ENCODE measurements at places on chromosomes 1 and 21. TPM values are rescaled to one million over a fixed set of nuclear protein-coding genes. Genes with fewer than 3 reads are reported as not detected.

The CHRNB2 gene
- not detected for total RNA-seq

The LHX8 gene
- total RNA-seq, result not detected

The FNDC5 gene
- total RNA-seq, result not detected

The TNFRSF8 gene
- 1.8 TPM for total RNA-seq

The PEX10 gene
- 17.1 TPM for total RNA-seq

GRCh38 chr1:154418923-154419619, 13.9 kb downstream of the IL6R start:
- no peak for DNase-seq

GRCh38 chr1:115363171-115363570, 25.1 kb upstream of the NGF start:
- no peak for DNase-seq

The LZIC gene
- total RNA-seq, result 23.9 TPM

- no peak for DNase-seq
Measured at GRCh38 chr1:31855038-31855845, 39.4 kb upstream of the SPOCD1 start.

DNA sequence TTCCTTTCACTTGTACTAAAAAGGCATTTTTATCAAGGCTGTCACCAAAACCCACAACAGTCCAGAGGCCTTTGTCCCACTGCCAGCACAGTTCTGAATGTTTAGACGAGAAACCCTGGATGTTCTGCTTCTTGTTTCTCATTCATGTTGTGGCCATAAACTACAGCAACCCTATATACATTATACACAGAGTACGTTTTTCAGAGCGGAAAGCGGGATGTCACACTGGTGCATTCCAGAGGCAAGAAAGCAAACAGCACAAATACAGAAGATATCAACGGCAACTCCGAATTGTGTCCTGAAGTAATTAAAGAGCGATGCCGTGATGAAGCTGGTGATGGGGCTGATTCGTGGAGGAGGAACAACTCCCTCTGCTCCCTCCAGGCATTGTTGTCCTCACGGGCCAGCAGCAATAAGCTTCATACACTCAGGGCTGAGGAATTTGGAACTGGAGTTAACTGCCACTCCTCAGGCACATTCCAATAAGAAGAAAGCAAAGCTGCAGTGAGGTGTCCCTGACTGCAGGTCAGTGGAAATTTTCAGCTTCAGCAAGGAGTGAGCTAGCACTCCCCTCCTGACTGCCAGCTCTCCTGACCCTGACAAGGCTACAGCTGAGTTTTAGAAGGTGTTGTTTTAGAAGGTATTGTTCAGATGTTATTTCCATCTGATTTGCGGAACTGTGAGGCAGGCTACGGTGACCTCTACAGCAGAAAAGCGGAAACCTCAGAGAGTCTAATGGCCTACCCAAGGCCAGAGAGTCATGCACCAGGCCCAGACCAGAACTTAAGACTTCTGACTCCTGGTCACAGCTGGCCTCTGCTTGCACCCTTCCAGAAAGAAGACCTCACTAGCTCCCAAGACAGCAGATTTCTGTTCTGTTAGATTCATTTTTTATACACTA, 149.0 kb downstream of the TGFBR3 start:
- DNase-seq, result no peak

- DNase-seq, result peak; percentile 41
Measured at GRCh38 chr21:42737951-42738590, 84.7 kb downstream of the PDE9A start.

- DNase-seq, result peak; percentile 13
Measured at GRCh38 chr1:236064674-236065508, at the start of gene NID1. Gene NID1, minus strand, starts transcription at chr1:236065090. Its CDS starts 11 bp downstream, at chr1:236065079.

DNA sequence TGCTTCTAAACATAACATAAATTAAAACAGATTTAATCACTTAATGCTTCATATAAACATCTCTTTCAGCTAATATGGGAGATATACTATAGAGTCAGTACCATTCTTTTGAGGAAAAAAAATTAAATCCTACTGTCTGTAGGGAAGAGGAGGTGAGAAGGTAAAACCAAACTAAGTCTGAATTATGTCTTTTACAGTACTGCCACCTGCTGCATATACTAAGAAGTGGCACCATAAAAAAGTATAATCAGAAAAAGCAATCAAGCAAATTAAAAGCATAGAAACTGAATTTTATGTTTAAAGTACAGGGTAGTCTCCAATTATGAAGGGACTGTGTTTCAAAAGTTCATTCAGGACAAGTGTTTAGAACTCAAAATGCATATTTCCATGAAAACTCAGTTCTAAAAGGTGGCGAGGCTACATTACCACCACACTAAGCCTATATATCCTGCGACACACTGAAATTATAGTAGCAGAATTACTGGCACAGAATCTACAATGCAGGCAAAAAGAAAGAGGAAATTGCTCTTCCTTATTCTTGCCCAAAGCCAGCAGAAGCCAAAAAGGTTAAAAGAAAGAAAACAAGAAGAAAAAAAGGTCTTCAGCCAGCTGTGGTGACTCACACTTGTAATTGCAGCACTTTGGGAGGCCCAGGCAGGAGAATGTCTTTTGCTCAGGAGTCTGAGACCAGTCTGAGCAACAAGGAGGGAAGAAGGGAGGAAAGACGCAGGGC, 9.0 kb downstream of the NSL1 start:
- no peak for DNase-seq

DNA sequence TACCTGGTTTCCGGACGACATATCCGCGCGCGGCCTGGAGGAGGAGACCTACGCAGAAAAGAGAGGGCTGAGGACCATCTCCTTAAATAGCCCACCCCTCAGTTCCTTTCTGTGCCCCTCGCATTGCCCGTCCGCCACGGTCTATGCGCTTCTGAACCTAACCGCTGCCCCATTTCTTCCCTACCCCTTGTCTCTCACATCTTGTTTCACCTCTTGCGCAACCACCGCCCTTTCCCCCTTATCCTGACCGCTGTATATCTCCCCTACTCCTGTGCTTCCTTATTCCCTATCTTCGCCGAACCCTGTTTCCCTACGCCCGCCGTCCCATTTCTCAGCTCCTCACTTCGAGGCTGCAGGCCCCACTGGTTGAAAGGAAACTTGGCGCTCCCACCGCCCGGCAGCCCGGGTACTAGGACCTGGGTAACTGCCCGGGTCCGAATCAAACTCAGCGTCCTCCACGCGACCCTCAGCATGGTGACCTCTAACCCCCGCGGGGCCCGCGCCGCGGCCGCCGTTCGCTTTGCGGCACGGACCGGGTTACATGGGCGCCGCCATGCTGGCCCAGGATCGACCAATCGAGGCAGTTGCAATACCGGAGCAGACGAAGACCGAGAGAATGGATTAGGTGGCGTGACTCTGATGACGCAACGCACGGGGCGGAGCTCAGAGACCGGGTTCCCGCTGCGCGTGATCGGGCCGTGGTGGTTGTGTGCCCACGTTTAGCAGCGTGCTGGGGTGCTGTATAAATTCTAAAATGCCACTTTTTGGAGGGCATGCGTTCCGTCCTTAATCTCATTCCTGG, at the start of gene MRPS15:
Gene MRPS15, minus strand, starts transcription at position 582 of the 802 bp plus-strand sequence. Its CDS starts 109 bp downstream, at position 473.
- peak; percentile 99 for DNase-seq

All from activated CD8-positive, alpha-beta T cell treated with anti-CD3 and anti-CD28 coated beads for 36 hours (primary cell).